ENCODE measurements at places on chromosomes 1 and 21. TPM values are rescaled to one million over a fixed set of nuclear protein-coding genes. Genes with fewer than 3 reads are reported as not detected.

SPATA46 gene
- total RNA-seq, result not detected

GRCh38 chr1:223642237-223642636 is 23.3 kb downstream of the CAPN8 start:
- DNase-seq, result no peak

SMYD2 gene
- 2.3 TPM for total RNA-seq

DNA sequence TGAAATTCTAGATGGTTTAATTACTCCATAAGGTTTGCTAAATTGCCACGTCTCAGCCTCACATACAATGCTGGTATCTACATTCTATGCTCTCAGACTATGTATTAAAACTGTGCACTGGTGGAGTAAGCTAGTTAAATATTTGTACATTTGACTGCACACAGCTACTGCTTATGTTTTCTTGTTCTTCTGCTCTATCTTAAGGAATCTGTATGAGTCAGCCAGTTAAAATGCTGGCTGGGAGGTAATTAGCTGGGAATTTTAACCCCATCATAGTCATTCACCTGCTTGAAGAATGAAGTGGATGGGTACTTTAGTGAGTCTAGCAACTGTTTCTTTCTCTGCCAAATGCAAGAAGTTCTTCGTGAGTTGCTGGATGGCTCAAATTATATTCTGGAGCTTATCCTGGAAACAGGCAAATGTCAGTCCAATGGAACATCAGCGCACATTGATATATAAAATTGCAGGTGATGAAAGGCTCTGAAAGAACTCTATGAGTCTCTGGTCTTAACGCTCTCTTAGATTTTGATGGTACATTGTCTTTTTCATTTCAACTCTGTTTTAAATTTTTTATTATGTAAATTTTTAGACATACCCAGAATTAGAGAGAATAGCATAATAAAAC is 83.4 kb downstream of the BACH1 start:
- no peak for DNase-seq

DNA sequence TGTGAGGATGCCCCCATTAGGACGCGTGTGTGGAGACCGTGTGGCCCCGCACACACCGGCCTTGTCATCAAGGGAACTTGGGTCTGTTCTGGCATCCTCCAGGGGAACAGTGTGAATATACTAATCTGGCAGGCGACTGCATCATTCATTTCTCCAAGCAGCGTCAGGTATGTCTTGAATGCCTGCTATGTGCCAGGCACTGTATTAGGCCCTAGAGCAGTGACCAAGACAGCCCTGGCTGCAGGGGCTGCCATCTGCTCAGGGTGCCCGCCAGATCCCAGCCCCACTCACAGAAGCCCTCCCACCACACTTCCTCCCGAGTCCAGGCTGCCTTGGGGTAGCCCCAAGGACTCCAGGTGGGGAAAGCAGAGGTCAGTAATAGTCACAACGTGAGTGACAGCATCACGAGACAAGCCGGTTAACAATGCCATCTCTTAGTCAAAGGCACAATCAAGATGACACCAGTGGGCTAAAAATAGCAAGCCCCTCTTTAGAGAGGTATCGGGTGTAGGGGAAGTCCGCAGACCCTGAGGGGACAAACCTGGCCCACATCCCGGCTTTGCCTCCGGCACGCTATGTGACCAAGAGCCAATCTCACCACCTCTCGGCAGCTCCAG is 7.5 kb upstream of the LAPTM5 start:
- DNase-seq, result no peak
